Stimulated activated CD8-positive, alpha-beta memory T cell treated with anti-CD3 and anti-CD28 coated beads, Interleukin-15, amount 100 ng/mL, for 24 hours (primary cell): ENCODE measurements at places on chromosomes 11 and 22.

DNA sequence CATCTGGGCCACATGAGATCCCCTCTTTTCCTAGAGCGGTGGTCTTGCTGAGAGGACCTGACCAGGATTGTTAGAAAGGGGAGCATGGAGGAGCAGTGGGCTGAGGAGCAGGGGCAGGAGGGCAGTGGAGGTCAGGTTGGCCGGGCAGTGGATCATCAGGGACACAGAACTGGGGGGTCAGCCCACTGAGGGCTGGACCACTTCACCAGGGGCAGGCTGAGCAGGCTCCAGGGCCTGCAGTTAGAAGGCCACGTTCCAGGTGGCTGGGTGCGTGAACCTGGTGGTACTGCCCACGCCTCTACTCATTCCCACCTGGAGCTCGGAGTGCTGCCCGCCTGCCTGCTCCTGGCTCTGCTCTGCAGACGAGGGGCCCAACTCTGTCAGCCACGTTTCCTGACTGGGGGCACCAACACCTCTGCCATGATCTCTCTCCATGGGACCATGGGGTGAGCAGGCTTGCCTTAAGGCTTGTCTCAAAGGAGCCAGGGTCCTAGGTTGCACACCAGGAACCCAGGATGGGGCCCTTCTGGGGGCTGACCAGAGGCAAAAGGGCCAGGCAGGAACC lies 9.7 kb downstream of the MRGPRF start:
- DNase-seq: no peak

- no peak for DNase-seq
Measured at GRCh38 chr11:62558669-62559068, 12.1 kb upstream of the AHNAK start.

GRCh38 chr11:36790526-36790925 lies 192.5 kb upstream of the RAG2 start:
- no peak for DNase-seq

GRCh38 chr11:124884869-124885479 lies 12.7 kb downstream of the ROBO4 start:
- DNase-seq: no peak

- DNase-seq: no peak
Measured at GRCh38 chr22:19336133-19337075, 44.9 kb upstream of the CLTCL1 start.
